ENCODE measurements at places on chromosomes 3 and 15. TPM values are rescaled to one million over a fixed set of nuclear protein-coding genes. Genes with fewer than 3 reads are reported as not detected.
A peak's percentile ranks its signal among the peaks of the same experiment; 100 is the strongest.

EPM2AIP1 gene
- total RNA-seq = 7.6 TPM

SSUH2 gene
- 3.8 TPM for total RNA-seq

SAMMSON gene
- 2.3 TPM for total RNA-seq

KCNMB3 gene
- total RNA-seq = 6.2 TPM

ISLR gene
- 68.7 TPM for total RNA-seq

HIGD2B gene
- total RNA-seq = not detected

APPL1 gene
- 53.9 TPM for total RNA-seq

ACOX2 gene
- 43.3 TPM for total RNA-seq

HACD2 gene
- total RNA-seq = 21.3 TPM

GRCh38 chr15:61047783-61048182 is 181.3 kb downstream of the RORA start:
- no peak for ATAC-seq

GRCh38 chr15:100903168-100903554 is 16.0 kb upstream of the LRRK1 start:
- no peak for ATAC-seq

- peak; percentile 10 for ATAC-seq
Measured at GRCh38 chr15:67840749-67841512, 1.1 kb upstream of the RNU6-1 start.

GRCh38 chr15:71282076-71282475 is 166.8 kb downstream of the THSD4 start:
- ATAC-seq = peak; percentile 48

- ATAC-seq = no peak
Measured at GRCh38 chr15:88908123-88908522, 5.1 kb downstream of the MFGE8 start.

DNA sequence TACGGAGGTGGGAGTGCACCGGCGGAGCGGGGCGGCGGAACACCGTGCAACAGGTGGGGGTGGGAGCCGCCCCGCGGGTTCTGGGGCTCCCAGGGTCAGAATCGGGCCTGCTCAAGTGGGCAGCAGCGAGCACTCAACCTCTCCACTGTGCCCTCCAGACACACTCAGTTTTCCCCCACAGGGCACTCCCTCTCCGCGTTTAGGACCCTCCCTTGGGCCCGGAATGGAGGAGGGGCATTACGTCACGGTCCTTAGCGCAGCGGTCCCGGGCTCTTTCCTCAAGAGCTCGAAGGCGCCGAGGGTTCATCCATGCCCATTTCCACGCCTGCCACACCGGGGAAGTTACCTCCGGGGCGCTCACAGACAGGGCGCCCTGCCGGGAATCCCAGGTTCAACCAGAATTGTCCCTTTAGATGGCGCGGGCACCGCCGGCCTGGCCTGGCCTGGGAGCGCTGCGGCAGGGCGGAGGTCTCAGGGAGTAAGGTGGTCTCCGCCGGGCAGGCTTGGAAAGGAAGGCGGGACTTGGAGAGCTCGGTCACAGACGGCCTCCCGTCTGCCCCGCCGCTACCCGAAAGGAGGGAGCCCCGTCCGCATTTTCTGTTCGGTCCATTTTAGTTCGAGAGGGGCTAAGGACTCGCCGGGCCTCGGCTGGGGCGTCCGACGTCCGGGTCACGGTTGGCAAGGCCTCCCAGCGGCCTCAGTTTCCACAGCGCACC is 5.1 kb downstream of the RNU6-1 start:
- ATAC-seq = peak; percentile 8

- no peak for ATAC-seq
Measured at GRCh38 chr15:52113708-52114107, 1.1 kb upstream of the BCL2L10 start.

GRCh38 chr3:73258057-73258456 is 196.6 kb downstream of the EBLN2 start:
- no peak for ATAC-seq

DNA sequence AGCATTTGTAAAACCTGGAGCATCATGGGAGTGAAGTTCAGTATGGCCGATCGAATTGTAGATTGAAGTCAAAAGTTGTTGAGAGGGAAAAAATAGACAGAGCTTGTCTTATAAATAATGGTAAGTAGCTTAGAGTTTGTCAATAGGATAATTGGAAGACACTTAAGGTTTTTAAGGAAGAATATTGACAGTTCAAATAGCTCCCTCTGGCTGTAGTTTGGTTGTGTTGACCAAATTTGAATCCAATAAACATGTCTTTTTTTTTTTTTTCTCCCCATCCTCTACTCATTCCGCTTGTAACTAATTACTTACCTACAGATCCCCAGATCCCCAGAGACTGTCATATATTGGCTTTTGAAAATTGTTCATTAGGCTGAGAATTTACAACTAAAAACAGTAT is 677.0 kb downstream of the AGBL1 start:
- ATAC-seq = no peak

DNA sequence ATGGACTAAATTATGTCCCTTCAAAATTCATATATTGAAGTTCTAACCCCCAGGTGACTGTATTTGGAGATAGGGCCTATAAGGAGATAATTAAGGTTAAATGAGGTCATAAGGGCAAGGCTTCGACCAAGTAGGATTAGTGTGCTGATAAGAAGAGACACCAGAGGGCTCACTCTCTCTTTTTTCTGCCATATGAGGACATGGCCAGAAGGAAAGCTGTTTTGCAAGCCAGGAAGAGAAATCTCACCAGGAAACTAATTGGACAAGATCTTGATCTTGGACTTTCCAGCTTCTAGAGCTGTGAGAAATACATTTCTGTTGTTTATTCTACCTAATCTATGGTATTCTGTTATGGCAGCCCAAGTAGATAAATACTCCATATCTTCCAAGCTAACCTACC is 503.6 kb upstream of the NAALADL2 start:
- ATAC-seq = no peak

- ATAC-seq = no peak
Measured at GRCh38 chr15:60087561-60087960, 83.5 kb downstream of the FOXB1 start.

DNA sequence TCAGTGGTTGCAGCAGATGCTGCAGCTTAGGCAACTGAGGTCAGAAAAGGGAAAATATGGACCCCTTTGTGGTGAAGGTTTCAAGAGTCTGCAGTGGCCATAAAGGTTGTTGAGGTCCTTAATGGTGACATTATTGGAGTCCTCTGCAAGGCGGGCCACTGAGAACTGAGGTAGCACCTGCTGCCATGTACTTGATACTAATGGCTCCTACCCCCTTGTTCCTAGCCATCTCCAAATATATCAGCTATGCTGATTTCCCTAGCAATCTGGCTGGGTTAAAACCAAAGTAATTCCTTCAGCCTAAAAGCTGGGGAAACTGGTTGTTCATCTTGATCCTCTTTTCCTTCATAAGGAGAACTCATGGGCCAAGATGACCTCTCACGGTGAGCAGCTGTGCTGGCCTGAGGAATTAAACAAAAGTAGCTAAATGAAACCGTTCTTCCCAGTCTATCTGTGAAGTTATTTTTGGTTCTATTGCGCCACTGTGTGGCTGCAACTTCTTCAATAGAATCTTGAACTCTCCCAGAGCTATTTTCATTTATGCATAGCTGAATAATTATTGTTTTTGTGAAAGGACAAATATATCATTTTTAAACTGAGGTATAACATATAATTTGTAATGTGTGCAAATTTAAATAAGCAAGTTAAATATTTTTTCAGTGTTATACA is 76.1 kb upstream of the PLSCR4 start:
- ATAC-seq = peak; percentile 78

DNA sequence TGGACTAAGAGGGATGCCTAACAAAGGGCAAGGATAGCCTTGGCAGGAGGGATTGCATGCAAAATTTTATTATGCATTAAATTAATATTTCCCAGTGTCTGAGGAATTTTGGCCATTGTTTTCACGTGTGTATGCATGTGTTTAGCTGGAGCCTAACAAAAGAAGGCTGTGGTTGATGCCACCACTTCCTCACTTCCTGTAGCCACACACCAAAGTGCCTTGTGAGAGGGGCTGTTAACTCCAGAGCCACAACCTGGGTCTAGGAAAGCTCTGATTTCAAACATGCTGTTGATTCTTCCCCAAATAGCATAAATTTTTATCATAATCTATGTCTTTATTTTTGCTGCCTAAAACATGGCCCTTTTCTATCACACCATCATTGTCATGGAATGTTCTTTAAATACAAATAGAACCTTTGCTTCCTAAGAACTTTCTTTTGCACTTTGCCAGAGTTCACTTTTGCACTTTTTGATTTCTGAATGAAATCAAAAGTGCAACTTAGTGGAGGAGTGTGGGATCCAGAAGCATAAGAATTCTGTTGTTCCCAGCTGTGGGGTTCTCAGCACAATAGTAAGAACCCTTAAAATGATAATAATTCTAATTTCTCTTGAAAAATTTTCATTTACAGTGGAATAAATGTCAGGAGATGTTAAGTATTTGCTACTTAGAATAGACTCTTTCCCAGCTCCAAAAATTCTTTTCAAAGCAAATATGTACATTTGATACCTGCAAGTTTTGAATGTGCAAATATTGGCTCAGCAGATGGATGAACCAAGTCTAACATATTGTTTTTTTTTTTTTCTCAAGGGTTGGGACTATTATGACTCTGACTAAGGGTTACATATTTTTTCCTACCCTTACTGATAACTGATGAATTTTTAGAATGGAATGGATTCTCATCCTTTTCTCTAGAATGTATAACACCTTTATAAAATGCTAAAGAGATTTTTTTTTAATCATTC is 35.6 kb upstream of the SPTSSB start:
- ATAC-seq = no peak

- ATAC-seq = no peak
Measured at GRCh38 chr3:59133311-59133710, 83.5 kb upstream of the CFAP20DC start.

- ATAC-seq = no peak
Measured at GRCh38 chr3:181712553-181713279, 991 bp downstream of the SOX2 start.

DNA sequence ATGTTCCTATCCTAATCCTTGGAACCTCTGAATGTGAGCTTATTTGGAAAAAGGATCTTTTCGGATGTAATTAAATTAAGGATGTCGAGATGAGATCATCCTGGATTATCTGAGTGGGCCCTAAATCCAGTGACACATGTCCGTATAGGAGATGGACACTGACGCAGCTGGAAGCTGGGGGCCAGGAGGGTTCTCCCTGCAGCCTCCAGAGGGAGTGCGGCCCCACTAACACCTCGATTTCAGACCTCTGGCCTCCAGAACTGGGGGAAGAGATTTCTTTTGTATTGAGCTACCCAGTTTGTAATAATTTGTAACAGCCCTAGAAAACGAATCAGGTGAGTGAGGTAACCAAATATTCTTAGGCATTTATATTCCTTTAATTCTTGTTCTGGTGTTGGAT is 2.5 kb downstream of the DNAJB8 start:
- no peak for ATAC-seq

- no peak for ATAC-seq
Measured at GRCh38 chr3:149523512-149524299, 49.2 kb downstream of the TM4SF4 start.
